SJSA1 (cell line): ENCODE measurements at places on chromosomes 11 and 22. TPM values are rescaled to one million over a fixed set of nuclear protein-coding genes. Genes with fewer than 3 reads are reported as not detected.

DNA sequence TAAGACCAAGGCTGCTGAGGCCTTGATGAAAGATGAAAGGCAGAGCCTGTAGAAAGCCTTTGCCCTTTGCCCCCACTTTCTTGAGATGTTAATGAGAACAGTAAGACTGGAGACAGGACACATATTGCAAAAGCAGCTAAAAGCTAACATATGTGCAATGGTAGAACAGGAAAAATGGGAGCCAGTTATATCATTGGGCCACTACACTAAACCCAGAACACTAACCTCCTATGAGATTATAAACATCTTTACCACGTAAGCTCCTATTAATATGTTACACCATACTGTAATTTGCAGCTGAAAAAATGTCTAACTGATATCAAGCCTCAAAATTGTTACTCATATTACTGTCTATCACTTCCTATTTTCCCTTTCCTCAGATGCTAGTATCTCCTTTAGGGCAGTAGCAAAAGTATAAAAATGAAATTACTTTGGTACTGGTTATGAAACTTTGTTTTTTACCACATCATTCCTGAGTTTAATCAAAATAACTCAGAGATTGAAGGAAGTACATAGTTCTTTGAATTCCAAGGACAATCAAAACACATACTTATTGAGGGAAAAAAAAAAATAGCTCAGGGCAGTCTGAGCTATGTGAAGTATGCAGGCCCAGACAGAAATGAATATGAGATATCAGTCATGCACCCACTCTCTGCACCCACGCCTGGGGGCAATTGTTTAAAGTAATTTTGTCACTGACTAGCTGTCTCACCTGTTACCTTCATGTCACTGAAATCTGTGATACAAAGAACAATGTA is 9.1 kb downstream of the HPS5 start:
- H3K4me3 ChIP-seq = no peak overlapping the region
- no peaks in the 10 kb centered on the region for H3K27me3 ChIP-seq
- H3K36me3 ChIP-seq = peaks cover 38% of the 10 kb centered on the region
- H3K27ac ChIP-seq = peak overlapping the region; percentile 84

DNA sequence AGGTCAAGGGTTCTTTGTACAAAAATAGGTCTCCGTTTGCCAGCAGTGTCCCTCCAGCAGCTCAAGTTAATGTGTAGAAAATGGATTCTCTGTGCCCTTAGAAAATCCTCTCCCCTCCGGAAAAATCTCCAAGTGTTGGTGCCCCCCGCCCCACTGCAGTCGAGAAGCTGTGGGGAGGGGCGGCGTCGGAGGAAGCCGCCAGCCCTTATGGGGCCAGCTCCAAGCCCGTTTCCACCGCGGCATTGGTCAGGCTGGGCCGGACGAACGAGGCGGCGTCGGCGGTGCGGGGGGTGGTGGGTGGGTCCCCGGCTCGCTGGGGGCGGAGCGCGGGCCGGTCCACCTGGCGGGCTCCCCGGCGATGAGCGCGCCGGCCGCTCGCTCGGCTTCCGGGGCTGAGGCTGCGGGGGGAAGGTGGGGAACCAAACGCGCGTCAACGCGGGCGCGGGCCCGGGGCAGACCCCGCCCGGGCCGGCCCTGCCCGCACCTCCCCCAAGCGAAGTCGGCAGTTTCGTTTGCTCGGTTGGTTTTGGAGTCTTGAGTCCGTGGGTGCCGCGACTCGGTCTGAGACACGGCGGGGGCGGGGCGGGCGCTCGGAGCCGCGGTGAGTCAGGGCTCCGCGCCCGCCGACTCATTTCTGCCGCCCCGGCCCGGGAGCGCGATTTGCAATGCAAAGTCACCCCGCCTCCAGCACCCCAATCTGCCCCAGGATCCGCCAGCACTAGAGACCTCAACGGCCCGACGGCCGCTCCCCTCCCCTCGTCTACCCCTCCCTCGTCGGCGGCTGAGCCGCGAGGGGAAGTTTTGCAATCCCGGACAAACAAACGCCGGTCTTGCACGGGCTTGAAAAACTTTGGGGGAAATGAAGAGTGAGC is 1.4 kb downstream of the ASCL2 start:
- DNase-seq = no peak
- H3K27ac ChIP-seq = no peak overlapping the region

The SCT gene
- total RNA-seq = not detected in 2 replicates

The MOV10L1 gene
- 0.97 and 1.7 TPM in 2 replicates for total RNA-seq

- H3K27ac ChIP-seq = peak overlapping the region; percentile 93
- peaks cover 27% of the 10 kb centered on the region for H3K4me1 ChIP-seq
- peaks cover 12% of the 10 kb centered on the region for H3K36me3 ChIP-seq
- no peaks in the 10 kb centered on the region for H3K27me3 ChIP-seq
Measured at GRCh38 chr11:111983187-111983986, 41.8 kb upstream of the DLAT start.

DNA sequence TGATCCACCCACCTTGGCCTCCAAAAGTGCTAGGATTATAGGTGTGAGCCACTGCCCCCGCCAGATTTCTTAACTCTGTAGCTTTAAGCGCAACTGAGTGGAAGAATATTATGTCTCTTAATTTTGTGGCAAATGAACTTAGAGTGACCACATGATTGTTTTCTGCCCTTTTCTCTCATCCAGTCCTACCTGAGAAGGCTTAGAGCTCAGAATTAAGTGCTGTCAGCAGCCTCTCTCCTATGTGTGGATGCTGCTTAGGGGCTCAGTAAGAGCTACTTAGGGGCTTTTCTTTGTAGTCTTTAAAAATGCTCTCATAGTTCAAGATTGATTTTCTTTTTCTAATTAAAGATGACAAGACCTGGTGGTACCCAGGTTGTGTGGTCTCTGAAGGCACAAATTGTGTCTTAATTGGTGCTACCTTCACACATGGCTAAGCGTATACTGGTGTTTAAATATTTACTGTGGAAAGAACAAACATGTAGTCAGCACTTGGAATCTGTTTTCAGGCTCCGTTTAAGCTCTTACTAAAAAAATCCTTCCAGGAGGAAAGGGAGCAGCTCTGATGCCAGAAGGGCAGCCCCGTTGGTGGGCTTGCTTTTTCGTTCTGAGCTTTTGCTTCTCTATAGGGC is 59.3 kb downstream of the DEPDC5 start:
- no peak overlapping the region for H3K27ac ChIP-seq
- H3K27me3 ChIP-seq = no peaks in the 10 kb centered on the region
- no peak overlapping the region for H3K4me3 ChIP-seq
- no peak for DNase-seq

GRCh38 chr22:20444325-20444724 is 6.7 kb upstream of the SCARF2 start:
- peaks cover 28% of the 10 kb centered on the region for H3K36me3 ChIP-seq
- DNase-seq = no peak
- no peak overlapping the region for H3K4me3 ChIP-seq
- H3K27ac ChIP-seq = no peak overlapping the region
- H3K4me1 ChIP-seq = no peaks in the 10 kb centered on the region

The TPH1 gene
- 0.03 TPM in 1 of 2 replicates, not detected in the other for total RNA-seq

GRCh38 chr11:15815246-15816195 is 540.8 kb downstream of the SOX6 start:
- H3K27ac ChIP-seq = peak overlapping the region; percentile 22; the same call in 1 of the 2 replicates
- peaks cover 24% of the 10 kb centered on the region for H3K4me1 ChIP-seq
- H3K36me3 ChIP-seq = no peaks in the 10 kb centered on the region
- no peak overlapping the region for H3K4me3 ChIP-seq

DNA sequence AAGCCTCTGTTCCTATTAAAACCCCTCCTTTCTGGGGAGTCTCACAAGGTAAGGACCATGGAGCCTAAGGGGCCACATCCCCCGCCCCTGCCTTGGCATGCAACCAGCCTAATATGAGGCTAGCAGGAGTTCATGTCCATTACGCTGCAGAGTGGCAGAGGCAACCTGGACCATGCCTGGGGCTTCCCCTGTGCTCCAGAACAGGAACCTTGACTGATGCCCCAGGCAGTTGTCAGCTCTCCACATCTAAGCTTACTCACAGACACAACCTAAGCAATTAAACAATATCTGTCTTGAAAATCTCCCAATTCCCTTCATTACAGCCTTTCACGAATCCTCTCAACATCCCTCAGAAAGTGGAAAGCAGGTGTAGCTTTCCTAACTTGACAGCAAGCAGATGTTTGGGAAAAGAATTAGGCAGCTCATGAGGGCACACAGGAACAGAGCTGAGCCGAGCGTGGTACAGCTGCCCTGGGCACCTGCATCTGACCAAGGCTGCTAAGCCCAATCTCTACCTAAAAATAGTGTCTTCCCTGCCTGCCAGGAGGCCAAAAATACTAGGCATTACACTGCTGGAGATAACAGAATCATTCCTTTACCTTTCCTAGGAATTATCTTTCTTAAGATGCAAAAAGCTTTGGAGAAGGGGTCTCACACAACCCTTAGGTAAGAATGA is 20.8 kb downstream of the C11orf71 start:
- no peaks in the 10 kb centered on the region for H3K36me3 ChIP-seq
- no peak overlapping the region for H3K4me3 ChIP-seq
- H3K4me1 ChIP-seq = peaks cover 21% of the 10 kb centered on the region
- DNase-seq = no peak
- no peak overlapping the region for H3K27ac ChIP-seq
- no peaks in the 10 kb centered on the region for H3K27me3 ChIP-seq

The GSTT2 gene
- total RNA-seq = 1.2 TPM in 1 of 2 replicates, not detected in the other

DNA sequence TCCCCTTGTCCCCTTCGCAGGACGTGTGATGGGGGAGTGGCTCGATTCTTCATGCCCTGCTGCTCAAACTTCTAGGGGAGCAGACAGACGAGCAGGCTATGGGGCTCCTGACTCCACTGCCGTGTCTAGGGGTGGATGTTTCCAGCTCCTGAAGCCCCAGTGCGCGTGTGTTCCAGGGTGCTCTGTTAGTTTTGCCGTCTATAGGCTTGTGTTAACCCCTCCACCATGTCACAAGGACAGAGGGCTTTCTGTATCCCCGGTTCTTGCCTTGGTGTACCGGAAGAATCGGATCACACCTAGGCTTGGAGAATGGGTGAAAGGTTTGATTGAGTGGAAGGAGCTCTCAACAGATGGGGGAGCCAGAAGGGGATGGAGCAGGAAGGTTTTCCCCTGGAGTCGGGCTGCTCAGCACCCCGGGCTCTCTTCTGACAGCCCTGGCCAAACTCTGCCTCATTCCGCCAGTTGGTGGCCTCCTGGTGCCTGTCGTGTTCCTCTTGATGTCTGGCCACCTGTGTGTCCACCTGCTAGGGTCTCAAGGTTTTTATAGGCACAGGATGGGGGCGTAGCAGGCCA is 810.7 kb downstream of the BRD1 start:
- no peaks in the 10 kb centered on the region for H3K4me1 ChIP-seq
- no peaks in the 10 kb centered on the region for H3K27me3 ChIP-seq
- H3K4me3 ChIP-seq = no peak overlapping the region
- no peak for DNase-seq
- H3K36me3 ChIP-seq = no peaks in the 10 kb centered on the region

The LRRC74B gene
- total RNA-seq = not detected in 2 replicates

GRCh38 chr11:128462922-128463321 is 124.4 kb downstream of the ETS1 start:
- no peak for DNase-seq
- no peaks in the 10 kb centered on the region for H3K27me3 ChIP-seq
- H3K36me3 ChIP-seq = peaks cover 74% of the 10 kb centered on the region

DNA sequence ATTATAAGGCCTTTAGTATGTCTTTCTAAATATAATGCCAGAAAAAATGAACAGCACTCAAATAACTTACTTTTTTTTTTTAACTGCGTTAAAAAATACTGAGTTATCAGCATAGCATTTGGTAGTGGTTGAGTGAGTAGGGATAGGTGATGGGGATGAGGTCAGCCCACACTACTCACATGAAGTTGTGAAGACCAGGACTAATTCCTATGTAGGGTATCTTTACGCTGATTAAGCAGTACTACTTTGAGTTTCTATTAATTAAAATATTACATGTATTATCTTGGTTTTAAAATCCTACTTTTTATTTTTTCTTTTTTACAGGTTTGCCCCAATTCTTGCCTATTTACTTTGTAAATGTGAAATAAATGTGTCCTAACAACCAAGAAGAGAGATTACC is 13.5 kb downstream of the PHF21A start:
- H3K4me3 ChIP-seq = no peak overlapping the region
- no peak overlapping the region for H3K27ac ChIP-seq
- H3K36me3 ChIP-seq = no peaks in the 10 kb centered on the region
- no peak for DNase-seq
- H3K27me3 ChIP-seq = no peaks in the 10 kb centered on the region
- H3K4me1 ChIP-seq = 0 out of 2 replicates have a peak, but pooled peaks cover under 1% of the 10 kb centered on the region

DNA sequence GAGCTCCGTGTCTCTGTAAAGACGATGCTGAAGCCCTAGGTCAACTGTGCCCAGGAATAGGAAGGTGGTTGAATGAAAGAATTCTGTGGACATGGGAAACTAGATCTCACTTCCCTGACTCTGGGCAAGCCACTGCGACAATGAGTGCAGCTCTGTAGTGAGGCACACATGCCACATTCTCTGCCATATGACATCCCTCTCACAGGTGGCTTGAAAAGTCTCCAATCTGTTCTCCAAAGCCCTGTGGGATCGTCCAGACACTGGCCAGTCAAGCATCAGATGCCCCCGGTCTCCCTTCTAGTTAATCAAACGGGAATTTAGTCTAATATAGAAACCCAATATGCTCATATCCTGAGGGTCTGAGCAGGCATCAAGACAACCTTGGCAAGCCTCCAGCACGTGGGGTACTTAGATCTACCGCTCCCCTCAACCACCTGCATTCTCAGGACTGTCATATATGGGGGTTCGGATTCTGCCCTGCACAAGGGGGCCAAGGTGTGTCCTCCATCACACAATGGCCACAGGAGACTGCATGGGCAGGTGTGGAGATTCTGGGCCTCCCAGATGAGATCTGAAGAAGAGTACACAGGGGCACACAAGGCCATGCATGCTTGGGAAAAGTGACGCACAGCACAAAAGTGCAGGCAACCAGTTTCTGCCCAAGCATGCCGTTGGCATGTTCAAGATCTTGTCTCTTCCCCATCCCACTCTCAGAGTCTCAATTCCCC is 11.9 kb downstream of the DKK3 start:
- H3K27me3 ChIP-seq = no peaks in the 10 kb centered on the region
- no peak for DNase-seq
- H3K4me1 ChIP-seq = peaks cover 53% of the 10 kb centered on the region
- H3K27ac ChIP-seq = no peak overlapping the region
- H3K36me3 ChIP-seq = peaks cover 86% of the 10 kb centered on the region
